ENCODE measurements at places on chromosomes 6 and 20.
A peak's percentile ranks its signal among the peaks of the same experiment; 100 is the strongest.

DNA sequence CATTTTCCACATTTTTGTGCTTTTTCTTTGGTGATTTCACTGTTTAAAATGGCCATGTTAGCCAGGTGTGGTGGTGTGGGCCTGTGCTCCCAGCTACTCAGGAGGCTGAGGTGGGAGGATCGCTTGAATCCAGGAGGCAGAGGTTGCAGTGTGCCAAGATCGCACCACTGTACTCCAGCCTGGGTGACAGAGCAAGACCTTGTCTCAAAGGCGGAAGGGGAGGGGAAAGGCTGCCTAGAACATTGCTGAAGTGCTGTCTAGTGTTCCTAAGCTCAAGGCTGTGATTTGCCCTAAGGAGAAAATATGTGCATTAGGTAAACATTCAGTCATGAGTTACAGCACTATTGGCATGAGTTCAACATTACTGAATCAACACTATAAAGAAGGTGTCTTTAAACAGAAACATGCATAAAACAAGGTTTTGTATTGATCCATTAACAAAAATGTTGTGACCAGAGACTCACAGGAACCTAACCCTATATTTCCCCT is 14.0 kb downstream of the ZC2HC1B start:
- DNase-seq: no peak

GRCh38 chr6:41724586-41725501 is 10.6 kb downstream of the TFEB start:
- DNase-seq: no peak

- no peak for DNase-seq
Measured at GRCh38 chr6:11412616-11413015, 124.9 kb upstream of the TMEM170B start.

DNA sequence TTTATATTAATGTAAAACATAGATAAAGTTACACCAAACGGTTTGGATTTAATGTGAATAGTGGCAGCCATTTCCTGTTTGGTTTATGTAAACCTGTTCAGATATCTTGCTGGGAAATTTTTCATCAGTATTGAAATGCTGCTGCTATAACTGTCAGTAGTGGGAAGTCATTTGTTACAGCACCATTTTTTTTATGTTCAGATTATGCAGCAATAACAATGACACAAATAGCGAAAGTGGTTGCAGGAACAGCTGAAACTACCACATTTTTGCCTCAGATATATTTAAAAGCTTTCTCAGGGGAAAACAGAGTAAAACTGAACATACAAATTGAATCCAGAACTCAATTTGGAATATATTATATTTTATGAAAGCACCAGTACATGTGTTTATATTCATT is 128.8 kb upstream of the SIM1 start:
- DNase-seq: no peak

DNA sequence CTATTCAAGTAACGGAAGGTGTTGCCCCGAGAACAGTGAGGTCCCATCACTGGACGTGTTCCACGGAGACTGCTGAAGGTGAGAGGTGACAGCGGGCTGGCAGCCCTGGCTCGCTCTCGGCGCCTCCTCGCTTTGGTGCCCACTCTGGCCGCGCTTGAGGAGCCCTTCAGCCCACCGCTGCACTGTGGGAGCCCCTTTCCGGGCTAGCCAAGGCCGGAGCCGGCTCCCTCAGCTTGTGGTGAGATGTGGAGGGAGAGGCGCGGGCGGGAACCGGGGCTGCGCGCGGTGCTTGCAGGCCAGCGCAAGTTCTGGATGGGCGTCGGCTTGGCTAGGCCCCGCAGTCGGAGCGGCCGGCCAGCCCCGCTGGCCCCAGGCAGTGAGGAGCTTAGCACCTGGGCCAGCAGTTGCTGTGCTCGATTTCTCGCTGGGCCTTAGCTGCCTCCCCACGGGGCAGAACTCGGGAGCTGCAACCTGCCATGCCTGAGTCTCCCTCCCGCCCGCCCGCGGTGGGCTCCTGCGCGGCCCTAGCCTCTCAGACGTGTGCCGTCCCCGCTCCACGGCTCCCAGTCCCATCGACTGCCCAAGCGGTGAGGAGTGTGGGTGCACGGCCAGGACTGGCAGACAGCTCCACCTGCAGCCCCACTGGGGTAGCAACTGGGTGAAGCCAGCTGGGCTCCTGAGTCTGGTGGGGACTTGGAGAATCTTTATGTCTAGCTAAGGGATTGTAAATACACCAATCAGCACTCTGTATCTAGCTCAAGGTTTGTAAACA is 77.6 kb downstream of the RNF182 start:
- no peak for DNase-seq

DNA sequence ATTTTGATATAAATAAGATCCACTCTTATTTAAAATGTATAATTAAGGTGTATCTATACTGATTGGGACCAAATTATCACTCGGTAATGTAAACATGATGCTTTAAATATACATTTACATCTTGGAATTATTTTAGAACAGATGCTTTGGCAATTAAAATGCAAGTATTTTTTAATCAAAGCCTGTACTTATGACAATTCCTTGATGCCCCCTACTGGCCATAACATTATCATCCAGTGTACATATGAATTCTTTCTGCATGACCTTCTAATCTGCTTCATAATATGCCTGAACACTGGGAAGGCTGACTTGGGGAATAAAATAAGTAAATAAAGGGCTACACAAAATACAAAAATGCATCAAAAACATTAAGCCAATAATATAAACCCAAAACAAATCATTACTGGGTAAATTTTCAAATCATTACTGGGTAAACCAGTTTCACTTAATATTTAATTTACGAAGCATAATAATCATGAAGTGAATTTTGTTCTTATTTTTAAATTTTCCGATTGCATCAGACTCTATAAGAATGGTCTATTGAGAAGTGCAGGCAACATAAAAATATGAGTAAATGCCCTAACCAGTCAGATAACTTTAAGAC is 65.1 kb downstream of the CGA start:
- DNase-seq: no peak

DNA sequence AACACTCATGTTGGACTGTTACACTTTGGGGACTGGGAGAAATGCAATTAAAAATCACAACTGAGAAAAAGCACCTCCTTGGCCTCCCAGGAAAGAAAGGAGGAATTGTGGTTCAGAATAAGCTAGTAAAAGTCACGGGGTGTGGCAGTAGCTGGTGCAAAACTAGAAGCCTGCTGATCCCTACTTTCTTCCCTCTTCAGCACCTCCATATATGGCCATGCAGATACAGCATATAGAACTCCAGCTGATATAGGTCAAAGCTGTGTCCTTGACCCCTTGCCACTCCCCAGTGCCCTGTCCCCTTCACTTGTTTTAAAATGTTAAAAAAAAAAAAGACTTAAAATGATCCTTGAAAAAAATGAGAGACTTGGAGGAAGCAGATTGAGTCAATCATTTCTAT is 5.5 kb upstream of the FLRT3 start:
- no peak for DNase-seq

GRCh38 chr6:45592991-45593390 is 215.3 kb upstream of the SUPT3H start:
- no peak for DNase-seq

- DNase-seq: no peak
Measured at GRCh38 chr20:63361519-63362435, 628 bp upstream of the CHRNA4 start.

DNA sequence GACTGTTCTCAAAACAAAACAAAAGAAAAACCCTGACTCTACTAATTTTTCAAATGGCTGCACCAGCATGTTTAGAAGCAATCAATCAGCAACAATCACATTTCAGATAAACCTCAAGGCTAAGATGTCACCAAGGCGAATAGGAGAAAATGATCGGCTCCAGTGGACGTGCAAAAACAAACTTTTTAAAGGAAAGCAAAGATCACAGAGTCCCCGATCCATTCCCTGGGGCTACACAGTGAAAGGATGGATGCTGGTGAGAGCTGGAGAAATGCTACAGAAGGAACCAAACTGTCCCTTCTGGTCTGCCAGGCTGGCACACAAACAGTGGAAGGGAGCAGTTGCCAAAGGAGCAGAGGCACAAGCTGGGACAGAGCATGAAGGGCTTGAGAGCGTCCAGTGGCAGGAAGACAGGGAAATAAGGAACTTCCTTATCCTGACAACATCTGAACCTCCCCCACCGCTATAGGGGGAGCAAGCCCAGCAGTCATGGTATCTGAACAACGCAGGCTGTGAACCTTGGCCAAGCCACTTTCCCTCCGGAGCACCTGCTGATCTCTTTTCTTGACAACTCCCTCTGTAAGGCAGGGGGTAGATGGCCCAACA is 73.7 kb upstream of the HIVEP1 start:
- no peak for DNase-seq

GRCh38 chr6:151349651-151350270 is 41.6 kb downstream of the ZBTB2 start:
- DNase-seq: no peak

DNA sequence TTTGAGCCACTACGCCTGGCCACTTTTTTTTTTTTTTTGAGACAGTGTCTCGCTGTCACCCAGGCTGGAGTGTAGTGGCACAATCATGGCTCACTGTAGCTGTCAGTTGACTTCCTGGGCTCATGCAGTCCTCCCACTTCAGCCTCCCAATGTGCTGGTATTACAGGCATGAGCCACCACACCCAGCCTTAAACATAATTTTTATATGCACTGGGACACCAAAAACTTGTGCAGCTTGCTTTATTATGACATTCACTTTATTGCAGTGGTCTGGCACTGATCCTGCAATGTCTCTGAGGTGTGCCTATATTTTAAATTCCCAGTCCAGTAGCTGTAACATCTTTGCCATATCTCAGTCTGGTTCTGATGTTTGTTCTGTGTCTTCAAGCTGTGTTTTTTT is 34.7 kb downstream of the KAT14 start:
- DNase-seq: no peak

DNA sequence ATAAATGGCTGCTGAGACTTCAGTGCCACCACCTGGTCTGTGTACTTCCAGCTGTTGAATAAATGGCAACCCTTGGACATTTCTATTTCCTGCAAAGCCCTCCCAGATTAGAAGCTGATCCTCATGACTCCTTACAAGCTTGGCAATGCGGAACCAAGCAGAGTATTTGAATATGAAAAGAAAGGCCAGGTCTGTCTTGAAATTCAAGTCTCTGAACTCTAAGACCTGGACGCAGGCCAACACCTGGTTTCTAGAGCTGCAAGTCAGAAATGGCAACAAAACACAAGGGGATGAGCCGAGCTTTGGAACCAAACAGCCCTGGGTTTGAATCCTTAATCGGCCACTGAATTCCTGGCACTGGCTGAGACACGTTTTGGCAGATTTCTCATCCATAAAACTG is 353.4 kb downstream of the PTPRT start:
- no peak for DNase-seq

DNA sequence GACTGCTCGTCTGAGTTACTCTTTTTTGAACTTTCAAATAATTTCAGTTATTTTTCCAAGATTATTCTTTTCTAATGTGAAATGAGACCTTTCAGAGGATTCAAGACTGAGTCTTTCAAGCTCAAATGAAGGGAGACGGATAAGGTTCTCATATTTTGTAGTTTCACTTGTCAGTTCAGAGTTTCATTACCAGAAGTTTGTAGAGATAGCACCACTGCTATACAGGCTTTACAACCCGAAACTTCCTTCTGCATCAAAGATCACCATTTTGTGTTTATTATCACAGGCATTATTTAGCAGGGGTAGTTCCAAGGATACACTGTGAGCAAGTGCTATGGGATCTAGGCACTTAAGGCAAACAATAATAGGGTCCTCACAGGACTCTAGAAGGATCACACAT is 74.7 kb upstream of the EPHA7 start:
- DNase-seq: no peak

- no peak for DNase-seq
Measured at GRCh38 chr6:156925718-156926607, 148.8 kb downstream of the ARID1B start.

DNA sequence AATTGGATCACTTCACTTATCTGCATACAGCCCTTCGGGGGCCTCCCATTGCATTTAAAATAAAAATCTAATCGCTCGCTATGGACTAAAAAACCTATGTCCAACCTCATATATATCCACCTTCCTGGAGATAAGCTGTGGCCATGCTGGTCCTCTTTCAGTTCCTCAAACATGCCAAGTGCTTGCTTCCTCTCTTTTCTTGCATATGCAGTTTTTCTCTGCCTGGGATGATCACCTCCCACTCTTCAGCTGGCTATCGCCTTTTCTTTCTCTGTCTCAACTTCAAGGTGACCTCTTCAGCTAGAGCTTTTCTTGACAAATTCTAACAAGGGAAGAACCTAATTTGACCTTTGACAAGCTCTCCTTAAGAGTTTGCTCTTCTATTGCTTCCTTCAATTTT is 5.6 kb upstream of the TFB1M start:
- DNase-seq: no peak

GRCh38 chr20:53434662-53435061 is 159.0 kb downstream of the ZNF217 start:
- DNase-seq: peak; percentile 76

- no peak for DNase-seq
Measured at GRCh38 chr6:111184827-111185532, 97.7 kb downstream of the SLC16A10 start.

DNA sequence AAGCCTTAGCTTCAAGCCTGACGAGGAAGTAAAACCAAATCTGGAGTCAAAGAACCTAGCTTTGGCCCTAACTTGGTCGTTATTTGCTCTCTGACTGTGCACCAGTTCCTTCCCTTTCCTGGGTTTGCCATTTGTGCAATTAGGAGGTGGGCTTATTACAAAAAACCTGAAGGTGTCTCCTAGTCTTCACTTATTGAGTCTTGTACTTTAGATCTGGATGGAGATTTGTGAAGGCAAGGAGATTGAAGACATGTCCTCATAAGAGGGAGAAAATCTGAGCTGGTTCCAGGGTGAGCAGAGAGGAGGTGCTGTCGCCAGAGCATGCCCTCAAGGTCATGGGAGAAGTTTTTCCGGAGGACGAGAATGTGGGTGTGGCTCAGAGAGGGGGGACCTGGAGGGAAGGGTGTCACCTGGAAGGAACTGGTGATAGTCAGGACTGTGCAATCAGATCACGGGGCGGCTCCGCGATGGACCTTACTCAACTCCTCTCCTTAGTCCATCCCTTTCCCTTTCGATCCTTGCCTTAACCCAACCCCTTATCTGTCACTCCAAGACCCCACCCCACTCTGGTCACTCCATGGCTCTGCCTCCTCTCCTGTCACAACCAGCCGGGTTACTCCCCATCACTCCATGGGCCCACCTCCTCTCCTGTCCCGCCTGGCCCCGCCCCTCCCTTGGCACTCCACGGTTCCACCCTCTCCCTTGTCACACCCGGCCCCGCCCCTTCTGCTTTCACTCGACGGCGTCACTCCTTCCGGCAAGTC is 588 bp upstream of the ACSS2 start:
- DNase-seq: peak; percentile 95

- DNase-seq: no peak
Measured at GRCh38 chr6:158772851-158773371, 46.3 kb downstream of the EZR start.

DNA sequence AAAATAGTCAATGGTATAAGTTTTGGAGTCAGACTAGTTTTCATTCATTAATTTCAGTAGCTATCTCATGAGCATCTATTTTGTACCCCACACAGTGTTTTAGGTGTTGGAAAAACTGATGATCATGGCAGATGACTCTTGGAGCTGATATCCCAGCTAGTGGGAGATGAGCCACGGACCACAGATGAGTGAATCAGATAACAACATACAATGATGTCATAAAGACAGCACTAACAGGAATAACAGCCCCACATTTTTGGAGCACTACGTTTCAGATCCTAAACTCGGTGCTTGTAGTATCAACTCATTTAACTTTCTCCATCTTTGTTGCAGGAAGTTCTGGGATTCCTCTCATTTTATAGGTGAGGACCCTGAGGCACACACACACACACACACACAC is 67.8 kb upstream of the EDN3 start:
- DNase-seq: no peak

- DNase-seq: no peak
Measured at GRCh38 chr6:80145921-80146320, 39.5 kb downstream of the BCKDHB start.
